ENCODE measurements at places on chromosomes 11 and 22.
A peak's percentile ranks its signal among the peaks of the same experiment; 100 is the strongest.

DNA sequence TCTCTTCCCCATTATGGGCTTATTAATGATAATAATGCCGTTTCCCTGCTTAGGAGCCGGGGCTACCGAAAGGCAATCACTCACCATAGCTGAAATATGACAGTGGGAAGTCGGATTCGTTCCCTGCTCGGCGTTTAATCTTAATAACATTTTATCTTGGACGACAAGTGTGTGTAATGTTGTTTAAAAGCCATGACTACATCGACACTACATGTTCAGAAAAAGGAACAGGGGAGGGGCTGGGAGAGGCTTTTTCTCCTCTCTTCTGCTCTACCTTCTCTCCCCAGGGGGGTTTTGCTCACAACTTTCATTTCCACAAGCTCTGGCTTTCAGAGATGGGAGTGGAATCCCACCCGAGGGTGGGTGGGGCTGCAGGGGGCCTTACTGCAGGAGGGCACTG lies 105.5 kb downstream of the DSCAML1 start:
- DNase-seq: no peak

DNA sequence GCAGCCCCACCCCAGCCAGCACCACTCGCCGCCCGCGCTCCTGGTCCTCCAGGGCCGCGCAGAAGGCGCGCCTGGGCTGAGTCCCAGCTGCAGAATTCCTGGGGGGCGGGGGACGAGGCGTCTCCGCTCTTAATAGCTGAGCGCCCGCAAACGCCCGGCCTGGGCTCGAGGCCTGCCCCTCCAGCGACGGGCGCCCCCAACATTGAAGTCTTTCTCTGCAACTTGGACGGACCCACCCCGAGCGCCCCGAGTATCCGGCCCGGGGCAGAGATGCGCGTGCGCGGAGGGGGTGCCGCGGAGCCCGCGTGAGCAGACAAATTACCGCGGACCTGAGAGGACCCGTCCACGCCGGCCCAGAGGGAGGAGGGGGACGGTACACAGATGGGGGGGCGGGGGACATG lies 6.7 kb upstream of the SYT7 start:
- peak; percentile 86 for DNase-seq

GRCh38 chr22:43136255-43136654 lies 6.9 kb downstream of the MCAT start:
- DNase-seq: peak; percentile 82

DNA sequence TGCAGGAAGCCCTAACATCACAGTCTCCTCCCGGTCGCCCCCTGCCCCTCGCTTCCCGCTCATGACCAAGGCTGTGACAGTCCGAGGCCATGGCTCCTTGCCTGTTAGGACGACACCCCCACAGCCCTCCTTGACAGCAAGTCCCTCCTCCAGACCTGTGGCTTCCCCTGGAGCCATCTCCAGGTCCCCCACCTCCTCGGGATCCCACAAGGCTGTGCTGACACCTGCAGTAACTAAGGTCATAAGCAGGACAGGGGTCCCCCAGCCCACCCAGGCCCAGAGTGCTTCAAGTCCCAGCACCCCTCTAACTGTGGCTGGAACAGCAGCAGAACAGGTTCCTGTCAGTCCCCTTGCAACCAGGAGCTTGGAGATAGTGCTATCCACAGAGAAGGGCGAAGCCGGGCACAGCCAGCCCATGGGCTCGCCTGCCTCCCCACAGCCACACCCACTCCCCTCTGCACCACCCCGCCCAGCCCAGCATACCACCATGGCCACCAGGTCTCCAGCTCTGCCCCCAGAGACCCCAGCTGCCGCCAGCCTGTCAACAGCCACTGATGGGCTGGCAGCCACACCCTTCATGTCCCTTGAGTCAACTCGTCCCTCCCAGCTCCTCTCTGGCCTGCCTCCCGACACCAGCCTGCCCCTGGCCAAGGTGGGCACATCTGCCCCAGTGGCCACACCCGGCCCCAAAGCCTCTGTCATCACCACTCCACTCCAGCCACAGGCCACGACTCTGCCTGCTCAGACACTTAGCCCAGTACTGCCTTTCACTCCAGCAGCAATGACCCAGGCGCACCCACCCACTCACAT lies 63.2 kb downstream of the OTOG start:
- no peak for DNase-seq

GRCh38 chr11:58527429-58527828 lies 19.5 kb upstream of the OR5B21 start:
- peak; percentile 54 for DNase-seq

All from left lung (tissue), 14 donors.